ENCODE measurements at places on chromosomes 7 and 10. TPM values are rescaled to one million over a fixed set of nuclear protein-coding genes. Genes with fewer than 3 reads are reported as not detected.
A peak's percentile ranks its signal among the peaks of the same experiment; 100 is the strongest.

CREB3L2 gene
- total RNA-seq = 21.3 TPM

TAS2R3 gene
- not detected for total RNA-seq

ADK gene
- 12.9 TPM for total RNA-seq

FFAR4 gene
- 2.3 TPM for total RNA-seq

- no peaks in the 10 kb centered on the region for H3K36me3 ChIP-seq
- H3K4me1 ChIP-seq = peaks cover 11% of the 10 kb centered on the region
- H3K27me3 ChIP-seq = no peaks in the 10 kb centered on the region
- DNase-seq = no peak
- H3K27ac ChIP-seq = no peak overlapping the region
- no peak overlapping the region for H3K4me3 ChIP-seq
Measured at GRCh38 chr10:71250405-71250804, 38.0 kb downstream of the UNC5B start.

- no peaks in the 10 kb centered on the region for H3K4me1 ChIP-seq
- no peaks in the 10 kb centered on the region for H3K27me3 ChIP-seq
- H3K36me3 ChIP-seq = no peaks in the 10 kb centered on the region
- H3K27ac ChIP-seq = no peak overlapping the region
Measured at GRCh38 chr10:65501259-65501658, 1424.6 kb upstream of the LRRTM3 start.

GRCh38 chr10:7956508-7956907, 98.0 kb upstream of the GATA3 start:
- no peak overlapping the region for H3K4me3 ChIP-seq
- no peak overlapping the region for H3K27ac ChIP-seq
- no peaks in the 10 kb centered on the region for H3K27me3 ChIP-seq
- DNase-seq = no peak
- H3K36me3 ChIP-seq = no peaks in the 10 kb centered on the region

GRCh38 chr7:105581066-105581811, at the start of gene EFCAB10:
Gene EFCAB10, minus strand, starts transcription at chr7:105581493. Its CDS starts 30 bp downstream, at chr7:105581463.
- peak; percentile 68 for DNase-seq
- H3K27ac ChIP-seq = no peak within 1 kb of the TSS
- no peak within 1 kb of the TSS for H3K4me3 ChIP-seq
- H3K27me3 ChIP-seq = no peaks in the 10 kb centered on the region
- peaks cover 9% of the 10 kb centered on the region for H3K4me1 ChIP-seq

- H3K27ac ChIP-seq = no peak overlapping the region
- DNase-seq = no peak
Measured at GRCh38 chr10:8544057-8544380, 489.5 kb downstream of the GATA3 start.
